ENCODE measurements at places on chromosomes 7 and 10.
A peak's percentile ranks its signal among the peaks of the same experiment; 100 is the strongest.

- DNase-seq, result no peak
Measured at GRCh38 chr7:38694326-38694725, 63.2 kb upstream of the AMPH start.

- no peak for DNase-seq
Measured at GRCh38 chr10:97066877-97067555, 118.7 kb downstream of the SLIT1 start.

GRCh38 chr10:12617191-12618175 lies 268.1 kb downstream of the CAMK1D start:
- no peak for DNase-seq

GRCh38 chr10:65196111-65196510 lies 1674.9 kb downstream of the REEP3 start:
- no peak for DNase-seq

DNA sequence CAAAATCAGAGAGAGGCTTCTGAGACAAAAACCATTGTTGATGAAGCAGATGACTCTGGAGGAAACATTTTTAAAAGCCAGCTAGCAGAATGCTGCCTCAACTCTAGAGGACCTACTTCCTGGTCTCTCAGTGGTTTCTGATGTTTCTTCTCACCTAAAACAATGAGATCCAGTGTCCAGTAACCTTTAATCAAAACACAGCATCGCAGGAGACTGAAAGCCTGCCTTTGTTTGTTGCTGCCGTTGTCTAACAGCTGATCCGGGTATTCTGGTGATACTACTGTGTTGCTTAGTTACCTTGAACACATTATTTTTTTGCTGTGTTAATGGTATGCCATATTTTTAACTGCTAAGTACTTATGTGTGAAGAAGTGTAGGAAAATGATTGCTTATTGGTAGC lies 70.9 kb downstream of the WIPF3 start:
- DNase-seq, result no peak

DNA sequence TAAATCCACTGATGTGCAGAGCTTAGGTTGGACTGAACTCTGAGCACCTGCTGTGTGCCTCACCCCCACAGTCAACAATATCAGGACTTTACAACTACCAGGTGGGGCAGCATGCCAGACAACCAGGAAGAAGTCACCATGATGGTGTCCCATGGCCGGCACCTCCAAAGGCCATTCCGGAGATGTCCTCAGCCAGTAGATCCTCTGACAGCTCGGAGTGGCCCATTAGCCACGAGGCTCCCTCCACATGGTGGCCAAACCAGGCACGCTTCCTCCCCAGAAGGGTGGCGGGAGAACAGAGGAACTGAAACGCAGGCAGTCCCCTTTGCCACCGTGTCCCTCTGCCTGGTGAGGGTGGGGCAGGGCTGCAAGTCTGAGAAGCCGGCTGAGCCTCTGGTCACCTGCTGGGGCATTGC lies 390.0 kb downstream of the TNS3 start:
- no peak for DNase-seq

GRCh38 chr10:59340285-59340684 lies 22.1 kb downstream of the FAM13C start:
- no peak for DNase-seq

GRCh38 chr7:75033064-75033463 lies 40.5 kb downstream of the RCC1L start:
- DNase-seq, result no peak

DNA sequence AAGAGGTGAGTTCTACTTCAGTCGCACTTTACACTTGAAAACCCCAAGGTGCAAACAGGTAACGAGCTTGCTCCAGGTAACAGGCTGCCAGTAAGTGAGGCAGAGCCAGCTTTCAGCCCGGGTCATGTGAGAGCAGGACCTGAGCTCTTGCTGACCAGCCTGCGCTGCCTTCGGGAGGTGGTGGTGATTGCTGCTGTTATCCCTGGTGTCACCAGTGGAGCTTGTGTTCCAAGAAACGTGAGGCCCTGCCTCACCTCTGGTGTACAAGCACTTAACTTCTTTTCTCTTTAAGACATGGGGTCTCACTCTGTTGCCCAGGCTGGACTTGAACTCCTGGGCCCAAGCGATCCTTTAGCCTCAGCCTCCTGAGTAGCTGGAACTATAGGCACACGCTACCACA lies 265.0 kb downstream of the CELF2 start:
- DNase-seq, result no peak

DNA sequence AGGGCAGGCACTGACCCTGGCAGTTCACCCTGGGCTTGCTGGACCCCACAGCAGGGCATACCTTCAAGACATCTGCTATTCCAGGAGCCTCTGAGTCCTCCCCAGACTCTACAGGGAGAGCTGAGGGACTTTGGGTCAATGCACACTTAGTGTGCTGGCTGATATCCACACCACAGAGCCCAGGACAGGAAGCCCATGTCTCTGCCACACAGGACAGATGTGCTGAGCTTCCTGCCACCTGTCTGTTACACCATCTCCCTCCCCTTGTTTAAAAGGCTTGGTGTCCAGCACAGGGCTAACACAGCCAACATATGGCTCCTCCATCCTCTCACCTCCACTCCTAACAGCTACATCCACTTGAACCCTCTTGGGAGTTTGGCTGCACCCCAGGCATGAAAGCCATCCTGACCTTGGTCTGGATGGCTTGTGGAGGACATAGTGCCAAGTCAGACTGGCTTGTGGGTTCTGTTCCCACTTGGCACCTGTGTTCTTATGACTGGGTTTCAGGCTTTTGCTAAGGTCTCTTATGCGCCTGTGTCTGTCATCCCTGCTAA lies 529.8 kb downstream of the GALNT17 start:
- DNase-seq, result no peak

DNA sequence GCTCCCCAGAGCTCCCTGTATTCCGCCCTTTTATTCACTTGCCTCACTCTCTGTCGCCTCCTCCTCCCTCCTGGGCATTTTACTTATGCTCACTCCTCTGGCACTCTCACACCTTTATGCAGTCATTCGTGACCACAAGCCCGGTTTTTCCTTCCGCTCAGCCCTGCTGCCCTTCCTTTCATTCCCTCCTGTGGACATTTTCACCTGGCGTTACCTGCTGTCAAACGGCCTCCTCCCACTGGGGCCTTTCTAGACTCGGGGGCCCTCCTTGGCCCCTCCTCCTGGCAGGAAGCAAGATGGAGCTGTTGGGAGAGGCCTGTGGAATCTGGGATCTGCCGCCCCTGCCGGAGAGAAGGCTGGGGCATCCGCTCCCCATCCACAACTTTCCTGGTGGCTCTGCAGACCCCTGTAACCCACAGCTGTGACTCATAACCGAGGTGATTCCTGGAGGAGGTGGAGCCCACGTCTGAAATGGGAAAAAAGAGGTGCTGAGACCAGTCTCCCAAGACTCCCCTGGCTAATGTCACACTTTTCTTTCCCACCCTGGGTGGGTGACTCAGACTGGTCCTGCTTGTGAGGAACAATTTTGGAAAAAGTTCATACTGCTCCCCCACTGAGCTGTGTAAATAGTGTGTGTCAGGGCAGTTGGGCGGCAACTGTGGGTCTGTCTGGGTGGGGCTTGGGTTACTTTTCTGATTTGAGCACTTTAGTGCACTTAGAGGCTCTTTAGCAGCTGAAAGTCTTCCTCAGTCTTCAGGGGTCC lies 1.2 kb downstream of the VCL start:
- peak; percentile 17 for DNase-seq

DNA sequence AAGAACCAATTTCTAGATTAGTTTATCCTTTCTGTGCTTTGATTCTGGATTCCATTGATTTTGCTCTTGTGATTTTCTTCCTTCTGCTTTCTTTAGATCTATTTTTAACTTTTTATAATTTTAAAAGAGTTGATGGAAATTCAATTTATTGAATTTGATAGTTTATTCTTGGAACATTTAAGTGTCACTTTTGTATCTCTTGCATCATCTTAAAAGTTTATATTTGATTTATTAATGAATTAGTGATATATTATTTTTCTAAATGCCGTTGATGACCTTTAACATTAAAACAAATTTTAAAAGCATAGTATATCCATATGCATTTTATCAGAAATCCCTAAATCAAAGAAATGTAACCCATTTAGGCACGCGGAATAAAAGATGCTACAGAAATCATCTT lies 26.9 kb downstream of the DMTF1 start:
- no peak for DNase-seq

DNA sequence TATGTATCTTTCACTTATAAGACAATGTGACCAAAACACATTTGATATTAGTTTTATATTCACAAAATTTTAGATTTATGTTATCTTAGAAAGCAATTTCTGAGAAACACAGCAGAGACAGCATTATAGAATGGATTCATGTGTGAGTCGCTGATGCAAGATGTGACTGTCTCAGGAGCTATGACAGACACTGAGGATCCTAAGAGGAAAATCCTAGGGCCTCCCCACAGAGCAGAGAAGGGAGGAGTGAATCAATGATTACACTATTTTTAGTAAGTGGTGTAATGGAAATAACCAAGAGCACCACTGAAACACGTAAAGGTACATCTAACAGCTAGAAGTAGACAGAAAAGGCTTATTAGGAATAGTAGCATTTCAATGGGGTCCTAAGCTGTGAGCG lies 204.0 kb upstream of the PTN start:
- no peak for DNase-seq

GRCh38 chr10:133159950-133160825 lies at the start of gene KNDC1:
Gene KNDC1 (plus strand): TSS chr10:133160219. CDS start chr10:133160468, 249 bp downstream.
- no peak for DNase-seq

DNA sequence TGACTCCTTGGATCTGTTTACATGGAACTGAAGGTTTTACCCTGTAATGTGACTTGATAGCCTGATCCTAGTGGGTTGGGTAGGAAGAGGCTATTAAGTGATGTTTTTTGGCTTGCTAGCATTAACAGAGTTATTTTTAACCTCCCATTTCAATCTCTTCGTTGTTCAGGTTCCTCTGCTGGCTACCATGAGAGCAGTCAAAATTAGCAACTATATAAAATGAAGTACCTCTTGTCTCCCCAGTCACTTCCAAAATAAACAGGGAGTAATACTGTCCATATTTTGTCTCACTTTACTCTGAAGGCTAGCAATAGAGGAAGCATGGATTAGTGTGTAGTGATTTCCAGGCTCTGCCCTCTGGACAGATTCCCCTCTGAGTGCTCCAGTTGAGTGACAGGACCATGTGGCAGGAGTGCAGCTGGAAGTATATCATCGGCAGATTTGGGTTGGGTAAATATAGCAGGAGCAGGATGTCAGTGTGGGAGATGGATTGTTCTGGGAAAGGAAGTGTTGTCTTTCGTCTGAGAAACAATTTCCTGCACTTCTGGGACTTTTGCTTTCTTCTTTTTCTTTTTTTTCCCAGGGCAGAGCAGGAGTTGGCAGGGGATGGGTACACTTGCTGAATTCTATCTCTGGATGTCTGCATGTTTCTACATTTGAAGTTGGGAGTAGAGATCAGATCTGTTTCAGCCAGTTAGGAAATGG lies 35.2 kb downstream of the GBF1 start:
- no peak for DNase-seq

DNA sequence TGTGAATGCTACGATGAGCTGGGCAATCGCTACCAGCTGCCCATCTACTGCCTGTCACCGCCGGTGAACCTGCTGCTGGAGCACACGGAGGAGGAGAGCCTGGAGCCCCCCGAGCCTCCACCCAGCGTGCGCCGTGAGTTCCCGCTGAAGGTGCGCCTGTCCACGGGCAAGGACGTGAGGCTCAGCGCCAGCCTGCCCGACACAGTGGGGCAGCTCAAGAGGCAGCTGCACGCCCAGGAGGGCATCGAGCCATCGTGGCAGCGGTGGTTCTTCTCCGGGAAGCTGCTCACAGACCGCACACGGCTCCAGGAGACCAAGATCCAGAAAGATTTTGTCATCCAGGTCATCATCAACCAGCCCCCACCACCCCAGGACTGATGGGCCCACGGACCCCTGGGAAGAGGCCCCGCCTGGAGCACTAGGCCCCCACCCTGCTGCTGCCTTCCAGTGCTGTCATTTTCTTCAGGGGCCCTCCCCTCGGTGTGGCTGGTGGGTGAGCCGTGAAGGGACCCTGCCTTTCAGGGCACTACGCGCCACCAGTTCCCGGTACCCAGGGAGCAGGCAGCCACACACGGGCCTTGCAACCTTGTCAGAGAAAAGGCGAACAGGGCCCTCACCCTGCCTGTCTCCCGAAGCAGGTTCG lies 2.3 kb upstream of the ANKRD2 start:
- DNase-seq, result no peak

- no peak for DNase-seq
Measured at GRCh38 chr10:50407076-50407801, 155.9 kb upstream of the ASAH2 start.

DNA sequence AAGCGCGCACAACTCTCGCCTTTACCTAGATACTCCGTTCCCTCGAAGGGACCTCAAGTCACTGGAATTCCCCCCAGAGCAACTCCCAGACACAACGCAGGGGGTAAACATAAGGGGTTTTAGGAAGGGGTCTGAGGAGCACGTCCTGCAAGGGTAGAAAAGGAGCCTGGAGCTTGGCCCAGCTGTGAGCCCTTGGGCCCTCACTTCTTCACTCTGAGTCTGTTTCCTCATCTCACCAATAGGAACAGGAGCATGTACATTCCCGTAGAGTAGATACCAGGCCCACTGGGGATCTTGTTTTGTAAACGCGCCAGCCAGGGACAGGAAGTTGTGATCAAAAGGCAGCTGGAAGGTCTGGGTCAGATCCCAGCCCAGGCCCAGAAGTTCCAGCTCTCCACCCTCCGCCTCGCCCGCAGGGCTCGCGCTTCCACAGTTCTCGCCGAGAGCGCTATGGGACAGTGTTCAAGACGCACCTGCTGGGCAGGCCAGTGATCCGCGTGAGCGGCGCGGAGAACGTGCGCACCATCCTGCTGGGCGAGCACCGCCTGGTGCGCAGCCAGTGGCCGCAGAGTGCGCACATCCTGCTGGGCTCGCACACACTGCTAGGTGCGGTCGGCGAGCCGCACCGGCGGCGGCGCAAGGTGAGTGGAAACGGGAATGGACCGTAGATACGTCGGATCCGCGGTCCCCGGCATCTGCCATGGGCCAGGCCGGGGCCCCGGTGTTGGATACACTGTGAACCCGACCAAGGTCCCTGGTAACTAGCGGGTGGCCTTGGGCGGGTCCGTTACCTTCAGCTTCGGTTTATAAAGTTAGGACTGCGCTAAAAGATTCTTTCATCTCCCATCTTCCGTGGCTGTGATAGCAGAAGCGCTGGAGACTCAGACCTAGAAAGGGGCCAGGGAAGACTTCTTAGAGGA lies 1.3 kb downstream of the CYP26C1 start:
- no peak for DNase-seq

GRCh38 chr7:15559416-15559928 lies 2.3 kb downstream of the AGMO start:
- DNase-seq, result no peak

GRCh38 chr7:114432061-114432460 lies 17.4 kb downstream of the FOXP2 start:
- DNase-seq, result no peak

GRCh38 chr7:157690833-157691585 lies 354.2 kb downstream of the DNAJB6 start:
- no peak for DNase-seq

GRCh38 chr10:105161149-105161548 lies 520.1 kb downstream of the SORCS3 start:
- no peak for DNase-seq

- no peak for DNase-seq
Measured at GRCh38 chr10:132817701-132818211, 31.8 kb upstream of the NKX6-2 start.
